ENCODE measurements at places on chromosomes 12 and 14.

DNA sequence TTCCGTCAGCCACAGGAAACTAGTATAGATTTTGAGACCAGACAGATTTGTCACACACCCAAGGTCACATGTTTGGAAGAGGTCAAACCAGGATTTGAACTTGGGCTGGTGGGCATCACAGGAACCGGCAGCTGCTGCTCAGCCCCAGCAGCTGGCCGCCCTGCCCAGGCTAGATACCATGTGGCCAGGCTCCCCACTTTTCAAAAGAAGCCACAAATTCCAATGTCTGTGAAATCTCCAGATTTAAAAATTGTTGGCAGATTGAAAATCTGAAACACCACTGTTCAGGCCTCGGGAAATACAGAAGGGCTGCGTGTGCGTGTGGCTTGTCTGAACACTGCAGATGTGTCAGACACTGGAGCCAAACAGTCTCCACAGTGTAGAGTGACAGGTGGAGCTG is 30.4 kb downstream of the MMAB start:
- DNase-seq: no peak

DNA sequence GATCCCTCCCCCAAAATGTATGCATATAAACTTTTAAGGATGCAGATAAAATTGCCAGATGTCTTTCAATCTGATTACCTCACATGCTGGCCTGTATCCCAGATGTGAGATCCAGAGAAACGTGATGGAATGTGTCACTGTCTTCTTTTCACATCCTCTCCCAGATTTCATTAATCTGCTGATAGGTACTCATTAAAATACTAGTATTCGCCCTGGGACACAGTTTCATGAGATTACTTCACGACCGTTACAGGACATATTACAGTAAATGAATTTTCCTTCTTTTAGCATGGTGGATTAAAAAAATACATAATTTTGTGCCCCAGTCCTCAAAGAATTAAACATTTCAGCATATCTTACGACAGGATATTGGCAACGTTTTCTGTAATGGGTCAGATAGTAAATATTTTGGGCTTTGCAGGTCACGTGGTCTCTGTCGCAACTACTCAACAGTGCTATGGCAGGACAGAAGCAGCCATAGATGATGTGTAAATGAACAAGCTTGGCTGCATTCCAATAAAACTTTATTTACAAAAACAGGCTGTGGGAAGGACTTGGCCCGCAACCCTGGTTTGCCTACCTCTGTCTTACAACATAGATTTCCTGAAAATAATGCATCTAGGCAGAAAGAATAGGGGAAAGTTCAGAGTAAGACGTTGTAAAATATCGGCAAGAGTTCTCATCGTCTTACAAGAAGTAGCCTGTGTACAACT is 156.0 kb upstream of the DIO3 start:
- DNase-seq: peak; percentile 48

GRCh38 chr14:71452539-71452938 is 479.7 kb upstream of the RGS6 start:
- no peak for DNase-seq

- no peak for DNase-seq
These were observed 55.8 kb downstream of the GALNT4 start for GRCh38 chr12:89468648-89469326.

DNA sequence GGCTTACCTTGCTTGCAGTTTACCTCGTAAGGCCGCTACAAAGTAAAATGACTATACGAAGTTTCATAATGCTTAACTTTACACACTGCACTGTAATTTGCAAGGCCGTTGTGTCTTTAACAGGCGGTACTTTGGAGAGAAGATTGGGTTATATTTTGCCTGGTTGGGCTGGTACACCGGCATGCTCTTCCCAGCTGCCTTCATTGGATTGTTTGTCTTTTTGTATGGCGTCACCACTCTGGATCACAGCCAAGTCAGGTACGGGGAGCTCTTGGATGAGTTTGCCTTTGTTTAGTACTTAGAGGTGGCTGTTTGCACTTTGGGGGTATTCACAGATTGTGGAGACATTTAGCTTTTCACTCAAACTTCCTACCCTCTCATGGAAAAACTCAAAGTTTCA is 167.8 kb downstream of the SLC5A8 start:
- DNase-seq: no peak

- DNase-seq: no peak
These were observed 26.4 kb upstream of the DBX2 start for GRCh38 chr12:45077251-45077650.

DNA sequence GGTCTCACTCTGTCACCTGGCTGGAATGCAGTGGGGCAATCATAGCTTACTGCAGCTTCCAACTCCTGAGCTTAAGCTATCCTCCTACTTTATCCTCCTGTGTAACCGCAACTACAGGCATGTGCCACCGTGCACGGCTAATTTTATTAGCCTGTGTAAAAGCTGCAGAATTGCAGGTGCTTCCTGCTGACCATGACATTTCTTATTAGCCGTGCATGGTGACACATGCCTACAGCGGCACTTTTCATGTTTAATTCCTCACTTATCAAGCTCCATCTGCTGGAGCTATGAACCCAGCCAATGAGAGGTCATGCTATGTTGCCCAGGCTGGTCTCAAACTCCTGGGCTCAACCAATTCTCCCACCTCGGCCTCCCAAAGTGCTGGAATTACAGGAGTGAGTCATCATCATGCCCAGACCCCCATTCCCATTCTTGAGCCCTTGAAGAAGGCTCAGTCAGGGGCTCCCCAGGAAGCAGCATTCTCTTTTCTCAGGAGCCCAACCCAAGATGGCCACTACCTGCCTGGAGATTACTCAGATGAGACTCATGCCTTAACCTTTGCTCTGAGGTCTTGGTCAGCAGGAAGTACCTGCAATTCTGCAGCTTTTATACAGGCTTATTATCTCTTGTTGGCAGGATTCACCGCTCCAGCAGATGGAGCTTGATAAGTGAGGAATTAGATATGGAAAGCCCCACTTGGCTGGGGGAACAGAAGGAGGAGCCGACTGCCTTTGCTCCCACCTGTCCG is 503.2 kb downstream of the MED13L start:
- no peak for DNase-seq

DNA sequence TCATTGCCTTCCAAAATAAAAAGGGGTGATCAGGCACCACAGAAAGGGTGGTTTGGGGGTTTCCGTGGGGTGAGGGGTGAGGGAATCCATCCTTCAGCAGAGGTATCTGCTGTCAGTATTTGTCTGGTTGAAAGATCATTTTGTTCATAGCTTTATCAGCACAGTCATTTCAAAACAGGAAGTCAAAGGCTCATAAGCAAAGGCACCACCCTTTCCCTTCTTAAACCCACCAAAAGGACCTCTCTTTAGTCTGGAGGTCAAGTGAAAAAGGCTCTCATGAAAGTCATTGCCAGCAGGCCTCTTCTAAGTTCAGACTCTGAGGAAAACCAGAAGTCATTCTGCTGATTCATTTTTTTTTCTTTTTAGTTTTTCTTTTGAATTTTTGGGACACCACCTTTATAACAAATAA is 6.2 kb downstream of the CHST11 start:
- no peak for DNase-seq

DNA sequence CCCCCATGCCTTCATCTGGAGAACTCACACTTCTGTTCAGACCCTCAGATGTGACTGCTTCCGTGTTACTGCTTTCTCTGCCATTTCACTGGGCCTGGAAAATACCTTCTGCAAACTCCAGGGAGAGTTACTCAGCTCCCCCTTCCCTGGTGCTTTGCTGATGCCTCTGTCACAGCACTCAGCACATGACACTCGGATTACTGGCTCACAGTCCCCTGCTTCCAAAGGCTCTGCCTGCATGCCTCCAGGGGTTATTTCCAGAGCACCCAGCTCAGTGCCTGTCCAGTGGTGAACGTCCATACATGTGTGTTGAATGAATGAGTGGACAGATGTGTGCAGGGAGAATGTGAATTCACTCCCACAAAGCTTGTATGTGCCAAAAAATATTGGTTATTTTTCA is 237.2 kb upstream of the FKBP4 start:
- no peak for DNase-seq

DNA sequence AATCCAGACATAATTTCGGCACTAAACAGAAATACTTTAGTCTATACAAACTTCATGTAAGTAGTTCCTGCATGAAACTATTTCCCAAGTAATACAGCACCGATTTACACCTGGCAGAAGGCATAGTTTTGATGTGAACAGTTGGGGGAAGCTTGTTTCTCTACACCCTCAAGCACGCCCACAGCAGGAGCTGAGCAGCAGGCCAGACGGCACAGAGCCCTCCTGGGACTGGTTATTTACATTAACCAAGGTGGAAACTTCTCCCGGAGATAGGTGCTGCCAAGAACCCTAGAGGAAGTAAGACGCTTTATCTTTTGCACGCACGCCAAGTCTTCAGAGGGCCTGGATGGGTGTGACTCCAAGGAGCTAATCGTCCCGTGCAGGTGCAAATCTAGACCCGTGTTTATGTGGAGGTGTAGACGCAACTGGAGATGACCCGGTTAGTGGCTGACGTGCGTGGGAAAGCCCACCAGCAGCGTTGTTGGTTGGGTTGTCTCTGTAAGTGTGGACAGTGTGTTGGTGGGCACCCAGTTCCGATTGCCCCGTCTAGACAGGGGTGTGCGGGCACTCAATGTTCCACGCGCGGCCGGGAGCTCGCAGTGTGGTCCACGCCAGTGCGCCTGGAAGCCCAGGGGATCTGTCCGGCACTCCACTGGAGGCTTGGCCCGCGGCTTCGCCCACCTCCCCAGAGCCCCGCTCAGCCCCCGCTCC is 767 bp upstream of the TCP11L2 start:
- peak; percentile 44 for DNase-seq

DNA sequence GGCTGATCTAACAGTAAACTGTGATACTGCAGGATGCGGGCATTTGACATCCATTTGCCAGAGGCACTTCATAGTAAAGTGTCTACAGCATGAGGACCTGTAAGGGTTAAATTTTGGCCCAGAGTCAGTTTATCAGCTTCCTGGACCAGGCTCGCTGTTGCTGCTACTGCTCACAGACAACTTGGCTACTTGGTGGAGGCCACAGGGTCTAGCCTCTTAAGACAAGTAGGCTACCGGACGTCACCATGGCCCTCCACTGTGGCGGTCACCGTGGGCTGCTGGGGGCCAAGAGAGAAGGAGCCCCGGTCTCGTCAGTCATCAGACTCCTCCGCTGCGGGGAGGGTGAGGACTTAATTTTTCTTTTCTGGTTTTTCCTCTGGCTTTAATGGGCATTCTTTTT is 117.3 kb upstream of the PZP start:
- DNase-seq: no peak

- peak; percentile 62 for DNase-seq
These were observed 59.9 kb downstream of the TTLL5 start for GRCh38 chr14:75720842-75721498.

DNA sequence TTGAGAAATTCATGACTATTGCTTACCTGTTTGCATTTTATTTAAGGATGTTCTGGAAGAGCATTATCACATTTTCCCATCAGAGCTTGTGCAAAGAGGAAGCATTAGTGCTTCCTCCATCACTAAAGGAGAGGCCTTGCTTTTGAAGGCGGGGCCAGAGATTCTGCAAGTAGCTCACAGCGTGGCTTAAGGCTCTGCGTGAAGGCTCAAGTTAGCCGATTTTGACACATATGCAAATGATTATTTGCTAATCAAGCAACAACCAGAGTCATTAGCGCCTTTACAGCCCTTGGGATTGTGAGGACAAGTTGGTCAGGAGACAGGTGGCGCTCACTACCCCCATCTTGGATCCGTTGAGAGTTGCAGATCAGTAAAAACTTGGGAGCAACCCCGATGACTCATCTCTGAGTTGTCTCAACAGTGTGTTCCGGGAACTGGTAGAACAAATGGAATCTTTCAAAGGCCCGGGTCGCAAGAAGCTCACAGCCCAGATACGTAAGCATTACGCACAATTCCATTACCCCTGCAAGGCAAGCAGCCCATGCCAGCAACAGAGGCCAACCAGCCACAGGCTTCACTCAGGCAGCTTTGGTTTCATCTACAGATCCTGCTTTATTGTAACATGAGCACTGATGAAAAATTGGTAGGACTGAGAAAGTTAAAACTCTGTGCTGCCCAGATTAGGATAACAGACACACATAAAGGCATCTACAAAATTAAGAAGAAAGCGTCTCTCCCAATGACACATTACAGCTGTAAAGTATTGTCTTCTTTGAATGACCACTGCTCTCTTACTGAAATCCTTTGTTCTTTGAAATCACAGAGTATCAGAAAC is 34.9 kb upstream of the SPTSSA start:
- DNase-seq: peak; percentile 98

GRCh38 chr12:114479831-114480230 is 73.9 kb upstream of the TBX5 start:
- no peak for DNase-seq

GRCh38 chr14:91545946-91546716 is 36.0 kb upstream of the PPP4R3A start:
- no peak for DNase-seq

DNA sequence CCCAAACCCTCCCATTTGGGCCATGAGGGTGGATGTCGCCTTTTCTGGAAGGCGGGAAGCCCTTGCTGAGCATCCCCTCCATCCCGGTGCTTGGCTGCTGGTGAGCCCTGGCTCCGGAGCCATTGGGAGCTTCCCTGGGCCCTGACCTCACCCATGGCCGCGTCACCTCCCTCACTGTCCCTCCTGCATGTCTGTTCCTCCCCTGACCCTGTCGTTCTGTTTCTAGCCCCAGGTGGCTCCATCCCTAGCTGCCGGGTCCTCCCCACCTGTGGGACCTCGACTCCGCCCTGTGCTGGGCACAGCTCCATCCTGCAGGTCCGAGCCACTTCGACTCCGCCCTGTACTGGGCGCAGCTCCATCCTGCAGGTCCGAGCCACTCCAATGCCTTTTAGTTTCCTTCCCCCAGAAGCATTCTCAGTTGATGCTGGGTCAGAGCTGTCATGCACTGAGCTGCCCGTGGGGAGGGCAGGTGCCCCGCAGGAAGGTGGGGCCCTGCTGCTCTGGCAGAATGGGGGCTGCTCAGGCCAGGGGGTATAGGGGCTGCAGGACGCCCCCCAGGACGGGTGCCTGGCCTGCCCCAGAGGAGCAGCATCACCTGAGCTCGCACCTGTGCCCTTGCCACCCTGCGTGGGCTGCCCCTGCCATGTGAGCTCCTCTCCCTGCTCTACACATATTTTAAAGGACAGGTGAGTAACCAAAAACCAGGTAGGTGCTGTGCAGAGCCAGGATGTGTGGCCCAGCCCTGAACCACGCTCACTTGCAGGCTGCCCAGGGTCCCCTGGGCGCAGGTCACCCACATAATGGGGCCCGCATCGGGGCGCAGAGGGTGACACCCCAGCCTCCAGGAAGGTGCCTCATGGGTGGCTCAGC is 19.0 kb downstream of the NOC4L start:
- no peak for DNase-seq

DNA sequence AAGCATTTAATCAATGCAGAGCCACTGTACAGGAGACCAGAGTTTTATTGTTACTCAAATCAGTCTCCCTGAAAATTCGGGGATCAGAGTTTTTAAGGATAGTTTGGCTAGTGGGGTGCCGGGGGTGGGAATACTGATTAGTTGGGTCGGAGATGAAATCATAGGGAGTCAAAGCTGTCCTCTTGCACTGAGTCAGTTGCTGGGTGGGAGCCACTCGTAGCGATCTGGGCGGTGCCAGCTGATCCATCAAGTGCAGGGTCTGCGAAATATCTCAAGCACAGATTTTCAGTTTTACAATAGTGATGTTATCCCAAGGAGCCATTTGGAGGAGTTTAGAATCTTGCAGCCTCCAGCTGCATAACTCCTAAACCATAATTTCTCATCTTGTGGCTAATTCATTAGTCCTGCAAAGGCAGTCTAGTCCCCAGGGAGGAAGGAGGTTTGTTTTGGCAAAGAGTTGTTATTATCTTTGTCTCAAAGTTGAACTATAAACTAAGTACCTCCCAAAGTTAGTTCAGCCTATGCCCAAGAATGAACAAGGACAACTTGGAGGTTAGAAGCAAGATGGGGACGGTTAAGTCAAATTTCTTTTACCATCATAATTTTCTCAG is 169.4 kb upstream of the PLEKHG7 start:
- peak; percentile 47 for DNase-seq

GRCh38 chr12:128928361-128928760 is 75.1 kb downstream of the GLT1D1 start:
- DNase-seq: no peak

All from fibroblast of skin of right biceps (primary cell).